GM23248 (cell line): ENCODE measurements at places on chromosomes 5 and 9.
A peak's percentile ranks its signal among the peaks of the same experiment; 100 is the strongest.

GRCh38 chr5:176619203-176619568, 9.2 kb upstream of the GPRIN1 start:
- DNase-seq: peak; percentile 87

- no peak for DNase-seq
These were observed 461.1 kb upstream of the DAP start for GRCh38 chr5:11222169-11222568.

GRCh38 chr5:97355775-97356174, 172.7 kb upstream of the RIOK2 start:
- DNase-seq: no peak

GRCh38 chr5:14323466-14323865, 180.3 kb downstream of the TRIO start:
- no peak for DNase-seq

GRCh38 chr9:97500263-97500662, 1.2 kb upstream of the TMOD1 start:
- DNase-seq: no peak

GRCh38 chr9:1857808-1858207, 157.3 kb upstream of the SMARCA2 start:
- DNase-seq: no peak

- DNase-seq: no peak
These were observed 49.1 kb downstream of the GNA14 start for GRCh38 chr9:77598991-77599390.

DNA sequence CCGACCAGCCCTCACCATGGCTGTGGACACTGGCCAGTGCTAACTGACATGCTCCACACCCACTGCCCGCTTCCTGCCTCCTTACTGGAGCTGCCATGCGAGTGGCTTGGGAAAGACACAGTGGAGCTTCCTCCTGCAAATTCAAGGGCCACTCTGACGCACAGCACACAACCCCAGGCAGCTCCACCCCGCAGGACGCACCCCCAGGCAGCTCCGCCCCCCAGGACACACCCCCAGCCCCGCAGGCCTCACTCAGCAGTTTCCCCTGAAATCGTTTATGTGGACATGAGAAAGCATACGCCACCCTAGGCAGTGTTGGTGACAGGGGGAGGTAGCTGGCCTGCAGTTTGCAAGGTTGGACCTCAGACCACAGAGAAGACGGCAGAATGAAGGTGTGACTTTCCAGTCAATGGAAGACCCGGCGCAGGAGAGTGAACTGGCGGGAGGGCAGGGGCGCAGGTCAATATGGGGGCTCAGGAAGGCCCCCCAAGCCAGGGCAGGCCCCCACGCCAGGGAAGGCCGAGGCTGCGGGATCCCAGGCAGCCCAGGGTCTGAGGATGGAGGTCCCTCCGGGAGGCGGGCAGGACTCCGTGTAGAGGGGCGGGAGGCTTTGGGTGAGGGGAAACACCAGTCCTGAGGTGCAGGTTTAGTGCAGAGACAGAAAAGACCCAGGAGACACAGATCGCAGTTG, 21.6 kb downstream of the LPCAT1 start:
- no peak for DNase-seq

DNA sequence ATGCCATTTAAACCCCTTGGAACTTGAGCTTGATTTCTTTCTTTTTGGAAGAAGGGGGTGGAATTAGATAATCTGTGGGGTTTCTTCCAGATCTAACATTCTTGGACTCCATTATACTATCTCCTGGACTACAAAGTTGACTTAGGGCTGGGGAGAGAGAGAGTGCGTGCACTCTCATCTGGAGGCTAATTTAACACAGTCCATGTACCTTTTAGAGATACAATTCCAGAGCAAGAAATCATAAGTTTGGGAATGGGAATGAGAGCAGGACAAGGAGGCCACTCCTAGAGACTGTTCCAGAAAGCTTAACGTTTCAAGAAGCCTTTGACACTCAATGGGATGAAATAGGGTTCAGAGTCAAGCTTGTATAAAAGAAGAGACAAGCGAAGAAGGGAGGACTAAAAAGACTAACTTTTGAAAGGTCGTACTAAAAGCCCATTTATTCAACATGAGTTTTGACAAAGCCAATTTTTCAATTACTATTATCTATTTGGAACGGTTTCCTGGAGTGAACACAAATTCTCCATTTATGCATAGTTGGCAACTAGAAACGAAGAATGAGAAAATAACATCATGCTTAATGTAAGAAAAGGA, 83.4 kb downstream of the ACTL7B start:
- no peak for DNase-seq

- DNase-seq: no peak
These were observed 860.1 kb downstream of the PTPRD start for GRCh38 chr9:9752722-9753121.

DNA sequence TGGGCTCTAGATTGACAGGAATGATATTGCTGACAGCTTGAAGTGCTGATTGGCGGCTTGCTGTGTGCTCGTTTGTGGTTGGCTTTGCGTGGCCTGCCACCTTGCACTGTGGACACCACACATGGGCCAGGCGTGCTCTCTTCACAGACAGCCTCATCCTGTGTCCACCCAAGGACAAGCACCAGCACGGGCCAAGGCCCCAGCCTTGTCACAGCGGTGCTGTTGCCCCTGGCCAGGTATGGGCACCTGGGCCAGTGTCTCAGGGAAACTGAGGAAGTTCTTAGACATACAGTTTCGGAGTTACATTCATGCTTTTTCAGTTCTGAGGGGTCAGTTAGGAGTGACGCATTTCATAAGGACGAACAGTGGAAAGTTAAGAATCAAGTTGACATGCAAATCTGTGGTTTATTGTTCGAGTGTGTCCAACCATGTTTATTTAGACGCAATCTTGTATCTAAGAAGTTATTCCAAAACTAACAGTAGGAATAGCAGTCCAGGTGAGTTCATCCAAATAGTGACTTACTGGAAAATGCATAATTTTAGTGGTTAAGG, 125.9 kb downstream of the EHMT1 start:
- no peak for DNase-seq

DNA sequence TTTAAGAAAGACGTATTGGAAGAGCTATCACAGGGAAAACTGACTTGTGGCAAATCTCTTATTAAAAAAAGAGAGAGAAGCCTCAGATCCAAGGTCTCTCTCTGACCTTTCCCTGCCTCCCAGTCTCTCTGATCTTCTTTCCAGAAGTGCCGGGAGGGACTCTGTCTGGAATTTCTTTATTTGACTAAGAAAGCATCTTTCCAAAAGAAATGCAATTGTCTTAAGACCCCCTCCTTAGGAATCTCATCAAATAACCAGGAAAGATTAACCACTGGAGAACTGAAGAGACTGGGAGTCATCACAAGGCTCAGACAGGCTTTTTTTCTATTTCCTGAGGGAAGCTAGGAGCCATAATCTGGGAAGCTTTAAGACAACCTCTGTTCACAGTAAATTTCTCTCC, 4.6 kb downstream of the C1QTNF3 start:
- no peak for DNase-seq

DNA sequence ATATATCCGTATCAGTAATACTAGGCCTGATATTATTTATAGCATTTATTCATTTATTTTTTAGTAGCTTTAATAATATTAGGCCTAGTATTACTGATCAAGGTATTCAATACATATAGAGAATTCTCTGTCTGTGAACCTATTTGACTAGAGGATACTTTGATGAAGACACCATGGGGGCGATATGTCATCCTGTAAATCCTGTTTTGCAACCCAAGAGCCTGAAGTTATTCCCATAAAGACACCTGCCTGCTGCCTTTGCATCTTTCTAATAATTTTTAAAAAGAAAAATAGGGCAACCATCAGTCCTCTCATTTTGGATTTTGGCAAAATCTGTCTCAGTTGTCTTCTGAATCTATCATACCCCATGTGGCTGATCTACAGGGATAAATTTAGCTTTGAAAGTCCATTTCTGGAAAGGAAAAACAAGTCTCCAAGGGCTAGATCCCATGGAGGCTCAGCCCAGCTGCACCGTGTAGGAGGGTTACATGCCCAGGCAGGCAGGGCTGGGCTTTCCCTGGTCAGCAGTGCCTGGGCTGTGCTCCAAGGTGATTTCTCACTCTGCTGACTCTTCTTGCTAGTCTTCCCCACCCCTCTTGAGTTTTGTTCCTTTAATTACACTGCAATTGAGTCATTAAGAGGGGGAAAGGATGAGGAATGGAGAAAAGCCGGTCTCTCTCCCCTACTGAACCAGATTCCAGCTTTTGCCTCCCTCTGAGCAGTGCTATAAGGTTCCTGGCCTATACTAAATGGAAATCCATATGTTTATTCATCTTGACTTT, 169.0 kb downstream of the TRIM32 start:
- DNase-seq: peak; percentile 44

DNA sequence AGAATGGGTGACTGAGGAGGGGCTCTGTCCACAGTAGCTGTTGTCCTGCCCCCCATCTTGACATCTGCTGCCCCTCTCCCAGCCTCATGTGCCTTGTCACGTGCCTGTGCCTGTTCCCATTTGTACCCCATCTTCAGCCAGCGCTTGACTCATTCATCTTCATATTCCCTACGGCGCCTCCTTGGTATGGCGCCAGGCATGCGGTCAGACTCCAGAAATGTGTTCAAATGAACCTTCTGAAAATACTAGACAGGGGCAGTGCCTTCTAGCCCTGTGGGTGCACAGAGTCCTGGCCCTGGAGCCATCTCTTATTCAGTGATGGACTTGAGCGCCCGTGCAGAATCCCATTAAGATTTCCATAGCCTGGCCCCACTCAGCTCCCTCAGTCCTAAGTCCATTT, 46.2 kb downstream of the CFAP77 start:
- no peak for DNase-seq

GRCh38 chr9:114207034-114207810, 51.9 kb downstream of the COL27A1 start:
- peak; percentile 73 for DNase-seq

DNA sequence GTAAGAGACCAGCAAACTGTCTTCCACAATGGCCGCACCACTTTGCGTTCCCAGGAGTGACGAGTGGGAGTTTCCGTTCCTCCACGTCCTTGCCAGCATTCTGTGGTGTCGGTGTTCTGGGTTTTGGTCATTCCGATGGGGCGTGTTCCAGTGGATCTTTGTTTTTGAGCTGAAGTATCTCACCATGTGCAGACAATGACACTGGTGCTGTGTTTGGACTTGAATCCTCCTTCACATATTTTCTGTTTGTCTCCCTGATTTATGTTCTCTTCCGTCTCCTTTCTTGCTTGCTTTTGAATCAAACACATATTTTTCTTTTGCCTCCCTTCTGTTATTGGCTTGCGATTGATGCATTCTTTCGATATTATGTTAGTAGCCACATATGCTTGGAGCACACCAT, 60.8 kb upstream of the IRX4 start:
- DNase-seq: no peak

- DNase-seq: no peak
These were observed 101.0 kb downstream of the USP20 start for GRCh38 chr9:129936222-129936621.

DNA sequence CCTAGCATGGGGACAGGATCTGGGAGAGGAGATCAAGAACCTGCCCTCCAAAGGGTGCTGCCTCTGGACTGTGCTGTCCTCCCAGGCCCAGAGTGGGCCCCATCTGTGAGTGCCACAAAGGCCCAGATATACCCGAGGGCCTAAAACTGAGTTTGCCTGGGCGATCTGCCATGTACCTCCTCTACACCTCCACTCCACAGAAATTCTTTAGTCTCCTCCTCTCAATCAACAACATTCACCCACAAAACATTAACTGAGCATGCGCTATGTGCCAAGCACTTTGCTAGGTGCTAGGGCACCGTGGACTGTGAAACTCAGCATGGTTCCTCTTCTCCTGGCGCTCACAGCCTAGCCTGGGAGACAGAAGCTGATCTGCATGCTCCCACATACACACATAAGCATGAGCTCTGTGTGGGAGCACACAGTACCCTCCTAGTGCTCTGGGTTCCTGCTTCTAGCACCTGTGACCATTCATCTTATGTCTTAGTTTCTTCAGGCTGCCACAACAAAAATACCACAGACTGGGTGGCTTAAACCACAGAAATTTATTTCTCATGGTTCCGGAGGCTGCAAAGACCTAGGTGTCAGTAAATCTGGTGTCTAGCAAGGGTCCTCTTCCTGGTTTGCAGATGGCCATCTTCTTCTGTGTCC, 82.0 kb upstream of the FSTL4 start:
- no peak for DNase-seq

- no peak for DNase-seq
These were observed 165.9 kb downstream of the ALDH1A1 start for GRCh38 chr9:72786948-72787347.

- DNase-seq: peak; percentile 21
These were observed 21.5 kb upstream of the SEMA4D start for GRCh38 chr9:89519366-89519805.

GRCh38 chr5:98755406-98755805, 18.1 kb upstream of the RGMB start:
- peak; percentile 69 for DNase-seq

DNA sequence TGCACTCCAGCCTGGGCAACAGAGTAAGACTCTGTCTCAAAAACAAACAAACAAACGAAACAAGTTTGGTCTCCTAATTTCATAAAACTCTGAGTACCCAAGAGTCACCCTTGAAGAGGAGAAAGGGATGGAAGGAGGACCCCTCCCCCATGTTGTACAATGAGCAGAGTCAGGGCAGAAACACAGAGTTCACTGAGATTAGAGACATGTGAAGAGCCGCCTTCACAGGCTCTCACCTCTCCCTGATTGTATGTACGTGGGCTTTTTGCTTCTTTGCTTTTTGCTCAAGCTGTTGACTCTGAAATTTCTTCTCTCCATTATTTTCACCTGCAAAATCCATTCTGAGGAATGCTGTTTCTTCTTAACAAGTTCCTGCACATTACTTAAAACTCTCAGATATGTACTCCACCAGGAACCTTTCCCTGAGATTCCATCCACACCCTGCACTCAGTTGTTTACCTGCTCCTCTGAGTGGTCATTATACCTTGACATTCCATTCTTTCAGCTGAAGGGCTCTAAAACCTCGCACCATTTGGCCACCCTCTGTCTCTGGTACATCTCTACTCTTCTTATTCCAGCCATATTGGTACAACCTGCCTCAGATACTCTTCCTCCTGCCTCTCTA, 44.4 kb upstream of the ABCA1 start:
- no peak for DNase-seq

DNA sequence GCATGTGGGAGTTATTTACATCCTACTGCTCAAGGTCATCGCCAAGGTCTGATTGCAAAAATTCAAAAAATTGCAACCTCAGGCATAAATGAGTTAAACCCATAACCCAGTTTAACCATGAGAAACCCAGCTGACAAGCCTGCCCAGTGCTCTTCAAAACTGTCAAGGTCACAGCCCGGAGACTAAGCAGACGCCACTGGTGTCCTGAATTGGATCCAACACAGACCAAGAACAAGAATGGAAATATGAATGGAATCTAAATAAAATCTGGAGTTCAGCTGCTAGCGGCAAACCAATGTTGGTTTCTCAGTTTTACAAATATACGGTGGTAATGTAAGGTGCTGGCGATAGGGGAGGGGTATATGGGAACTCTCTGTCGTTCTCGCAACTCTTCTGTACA, 201.5 kb upstream of the MVB12B start:
- DNase-seq: no peak
